ENCODE measurements at places on chromosomes 7 and 10. TPM values are rescaled to one million over a fixed set of nuclear protein-coding genes. Genes with fewer than 3 reads are reported as not detected.

The TUBAL3 gene
- under 0.01 TPM for total RNA-seq

The MINDY4 gene
- 3.8 TPM for total RNA-seq

The CTAGE15 gene
- total RNA-seq, result not detected

The KIF5B gene
- 200 TPM for total RNA-seq

The CACNB2 gene
- not detected for total RNA-seq

The CCDC3 gene
- total RNA-seq, result 0.61 TPM

The ZNF680 gene
- 11.1 TPM for total RNA-seq

The ZKSCAN1 gene
- 32.8 TPM for total RNA-seq

The FOXP2 gene
- total RNA-seq, result 0.65 TPM

The SPRN gene
- not detected for total RNA-seq

The HOXA11 gene
- 10.3 TPM for total RNA-seq

All from epithelial cell of umbilical artery (primary cell).